HL-60 (cell line): ENCODE measurements at places on chromosomes 2 and 18.

- no peak for DNase-seq
Observed at GRCh38 chr2:138269765-138270164, 231.8 kb upstream of the SPOPL start.

- no peak for DNase-seq
Observed at GRCh38 chr2:163175294-163175693, 336.7 kb upstream of the KCNH7 start.

DNA sequence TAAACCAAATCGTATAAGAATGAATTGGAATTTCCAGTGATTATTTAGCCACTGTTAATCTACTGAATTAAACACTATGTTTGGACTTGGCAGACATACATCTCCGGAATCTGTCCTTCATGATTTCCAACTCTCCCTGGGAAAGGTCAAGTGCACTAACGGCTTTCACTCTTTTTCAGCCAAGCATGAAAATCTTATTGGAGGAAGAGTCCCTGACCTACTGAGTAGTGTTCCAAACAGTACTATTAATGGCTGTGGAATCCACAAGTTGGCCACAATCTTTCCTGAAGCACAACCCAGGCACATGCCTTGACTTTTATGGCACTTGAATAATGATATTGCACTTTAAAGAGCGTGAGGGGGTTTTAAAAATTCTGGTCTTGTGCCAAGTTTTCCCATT is 318.9 kb upstream of the RND3 start:
- DNase-seq: no peak

DNA sequence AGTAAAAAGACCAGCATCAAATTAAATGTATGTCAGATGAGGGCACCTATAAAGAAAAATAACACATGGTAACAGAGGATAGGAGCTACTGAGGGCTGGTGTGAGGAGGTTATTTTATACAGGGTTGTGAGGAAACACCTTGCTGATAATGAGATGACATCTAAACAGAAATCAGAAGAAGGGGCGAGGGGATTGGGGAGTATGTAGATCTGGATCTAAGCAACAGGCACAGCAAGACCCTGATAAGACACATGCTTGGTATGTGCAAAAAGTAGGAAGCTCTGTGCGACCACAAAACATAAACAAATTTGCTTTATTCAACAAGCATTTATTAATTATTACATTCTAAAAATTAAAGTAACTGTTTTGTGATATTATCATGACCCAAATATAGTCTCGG is 295.4 kb downstream of the ZEB2 start:
- no peak for DNase-seq

- DNase-seq: no peak
Observed at GRCh38 chr2:96396602-96397001, 61.0 kb downstream of the NCAPH start.

GRCh38 chr2:226477221-226478108 is 322.2 kb downstream of the IRS1 start:
- DNase-seq: no peak

DNA sequence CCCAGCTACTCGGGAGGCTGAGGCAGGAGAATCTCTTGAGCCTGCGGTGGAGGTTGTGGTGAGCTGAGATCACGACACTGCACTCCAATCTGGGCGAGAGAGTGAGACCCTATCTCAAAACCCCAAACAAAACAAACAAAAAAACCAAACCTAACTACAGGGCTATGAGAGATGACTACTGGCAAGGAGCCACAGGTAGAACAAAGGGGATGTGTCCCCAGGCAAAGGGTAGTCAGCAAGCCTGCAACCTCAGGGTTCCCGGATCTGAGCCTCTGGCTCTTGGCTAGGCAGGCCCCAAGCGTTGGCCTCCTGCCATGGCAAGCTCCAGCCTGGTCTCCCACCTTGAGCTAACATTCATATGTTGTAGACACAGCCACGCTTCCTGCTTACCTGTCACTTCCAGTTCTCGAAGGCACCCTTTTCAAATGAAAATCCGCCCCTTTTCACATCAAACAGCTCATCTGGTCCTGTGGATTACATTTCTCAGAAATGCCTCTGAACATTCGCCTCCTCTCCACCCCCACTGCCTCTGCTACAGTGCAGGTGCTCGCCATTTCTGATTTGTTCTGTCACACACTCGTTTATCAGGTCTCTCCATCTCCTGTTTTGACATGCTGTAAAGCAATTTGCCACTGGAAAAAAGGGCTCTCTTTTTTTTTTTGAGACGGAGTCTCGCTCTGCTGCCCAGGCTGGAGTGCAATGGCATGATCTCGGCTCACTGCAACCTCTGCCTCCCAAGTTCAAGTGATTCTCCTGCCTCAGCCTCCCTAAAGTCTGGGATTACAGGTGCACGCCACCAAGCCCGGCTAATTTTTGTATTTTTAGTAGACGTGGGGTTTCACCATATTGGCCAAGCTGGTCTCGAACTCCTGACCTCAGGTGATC is 13.1 kb upstream of the ACTR3 start:
- DNase-seq: no peak

GRCh38 chr2:146031158-146031557 is 1511.2 kb upstream of the ZEB2 start:
- no peak for DNase-seq

GRCh38 chr2:80496346-80496745 is 191.8 kb upstream of the LRRTM1 start:
- DNase-seq: no peak

DNA sequence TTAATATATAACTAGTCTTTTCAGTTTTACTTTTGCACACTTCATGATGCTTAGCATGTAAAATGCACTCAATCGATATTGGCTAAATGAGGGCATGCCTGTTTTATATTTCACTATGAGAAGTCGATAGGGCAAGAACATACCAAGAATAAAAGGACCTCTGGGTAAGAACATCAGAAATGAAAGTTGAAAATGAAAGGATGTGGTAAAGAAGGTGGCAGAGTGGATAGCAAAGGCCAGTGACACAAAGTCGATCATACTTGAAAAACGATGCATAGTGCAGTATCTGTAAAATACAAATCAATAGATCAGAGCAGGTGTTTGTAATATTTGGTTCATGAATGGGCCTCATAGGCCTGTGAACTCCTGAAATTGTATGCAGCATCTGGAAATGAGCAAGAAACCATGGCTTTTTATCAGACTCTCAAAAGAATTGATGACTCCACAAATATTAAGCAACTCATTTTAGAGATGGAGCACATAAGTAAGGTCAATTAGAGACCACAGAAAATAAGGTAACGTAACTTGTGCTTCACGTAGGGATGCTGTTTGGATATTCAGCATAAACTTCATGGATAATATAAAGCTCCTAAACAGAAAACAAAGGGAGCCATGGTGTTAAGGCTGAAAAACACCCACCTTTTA is 653.4 kb downstream of the NYAP2 start:
- no peak for DNase-seq
